ENCODE measurements at places on chromosomes 3 and 15.

GRCh38 chr3:136819392-136819730 is 435 bp downstream of the SLC35G2 start:
- peak; percentile 78 for DNase-seq

GRCh38 chr3:110165370-110165743 is 828.0 kb upstream of the DPPA4 start:
- no peak for DNase-seq

- DNase-seq: no peak
These were observed 2.6 kb upstream of the WWTR1 start for GRCh38 chr3:149660462-149660861.

DNA sequence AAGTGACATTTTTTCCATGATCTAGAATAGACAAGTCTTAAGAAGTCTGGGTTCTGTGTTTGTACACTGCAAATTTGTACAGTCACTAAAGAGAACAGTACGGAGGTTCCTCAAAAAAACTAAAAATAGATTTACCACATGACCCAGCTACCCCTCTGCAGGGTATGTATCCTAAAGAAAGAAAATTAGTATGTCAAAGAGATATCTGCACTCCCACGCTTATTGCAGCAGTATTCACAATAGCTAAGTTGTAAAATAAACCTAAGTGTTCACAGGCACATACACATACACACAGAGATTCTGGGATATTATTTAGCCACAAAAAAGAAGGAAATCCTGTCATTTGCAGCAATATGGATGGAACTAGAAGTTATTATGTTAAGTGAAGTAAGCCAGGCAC is 120.4 kb downstream of the ZIC1 start:
- DNase-seq: no peak

DNA sequence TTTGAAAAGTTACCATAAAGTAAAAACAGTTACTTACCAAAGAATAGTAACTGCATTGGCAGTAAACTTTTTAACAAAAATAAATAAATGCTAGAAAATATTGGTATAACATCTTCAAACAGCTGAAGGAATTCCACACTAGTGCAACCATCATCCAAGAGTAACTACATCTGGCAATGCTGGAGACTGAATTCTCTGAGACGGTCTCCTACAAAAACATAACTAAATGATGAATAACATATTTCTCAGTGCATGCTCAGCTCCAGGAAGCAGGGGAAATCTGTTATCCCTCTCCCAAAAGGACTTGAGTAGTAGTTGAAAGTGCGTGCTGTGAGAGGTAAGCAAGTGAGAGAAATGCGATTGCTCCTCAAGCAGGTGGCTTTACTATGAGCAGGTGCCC is 526.8 kb upstream of the CCDC54 start:
- DNase-seq: peak; percentile 29

- no peak for DNase-seq
These were observed 36.6 kb downstream of the UACA start for GRCh38 chr15:70726753-70727152.

- DNase-seq: peak; percentile 78
These were observed 520 bp downstream of the SLC26A6 start for GRCh38 chr3:48634661-48635221.

DNA sequence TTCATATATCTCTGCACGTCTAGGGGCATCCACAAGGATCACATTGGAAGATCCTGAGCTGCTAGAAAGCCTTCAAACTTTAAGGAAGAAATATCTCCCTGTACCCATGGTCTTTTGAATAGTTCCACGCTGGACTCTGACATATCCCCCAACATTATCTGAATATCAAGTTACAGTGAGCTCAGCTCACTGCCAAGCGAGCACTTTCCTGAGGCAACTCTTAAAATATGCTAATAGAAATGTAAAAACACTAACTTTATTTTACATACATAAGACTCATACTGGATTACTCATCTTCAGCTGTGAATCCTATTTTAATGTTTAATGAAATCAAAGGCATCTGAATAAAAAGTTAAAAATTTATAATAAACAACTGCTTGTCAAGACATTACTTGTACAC is 420.2 kb upstream of the CCDC54 start:
- no peak for DNase-seq

All from AG08395 (cell line).